Liver (tissue), 10 donors: ENCODE measurements at places on chromosomes 2 and 18.

DNA sequence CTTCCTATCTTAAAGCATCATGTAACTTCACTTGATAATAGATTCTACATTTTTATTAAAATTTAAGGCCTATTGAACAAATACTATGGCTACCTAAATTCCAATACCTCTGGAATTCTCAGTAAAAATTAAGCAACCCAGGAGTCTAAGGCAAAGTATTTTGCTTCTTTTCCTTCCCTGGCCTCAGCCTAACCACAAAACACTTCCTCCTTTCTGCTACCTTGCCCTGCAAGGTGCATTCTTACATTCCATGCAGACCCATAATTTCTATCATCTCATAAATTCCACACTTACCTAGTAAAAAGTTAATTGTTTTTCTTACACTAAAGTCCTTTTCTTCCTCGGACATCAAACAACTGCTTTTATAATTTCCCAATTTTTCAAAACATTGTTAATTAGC lies 3.7 kb downstream of the MBOAT2 start:
- no peak for DNase-seq

DNA sequence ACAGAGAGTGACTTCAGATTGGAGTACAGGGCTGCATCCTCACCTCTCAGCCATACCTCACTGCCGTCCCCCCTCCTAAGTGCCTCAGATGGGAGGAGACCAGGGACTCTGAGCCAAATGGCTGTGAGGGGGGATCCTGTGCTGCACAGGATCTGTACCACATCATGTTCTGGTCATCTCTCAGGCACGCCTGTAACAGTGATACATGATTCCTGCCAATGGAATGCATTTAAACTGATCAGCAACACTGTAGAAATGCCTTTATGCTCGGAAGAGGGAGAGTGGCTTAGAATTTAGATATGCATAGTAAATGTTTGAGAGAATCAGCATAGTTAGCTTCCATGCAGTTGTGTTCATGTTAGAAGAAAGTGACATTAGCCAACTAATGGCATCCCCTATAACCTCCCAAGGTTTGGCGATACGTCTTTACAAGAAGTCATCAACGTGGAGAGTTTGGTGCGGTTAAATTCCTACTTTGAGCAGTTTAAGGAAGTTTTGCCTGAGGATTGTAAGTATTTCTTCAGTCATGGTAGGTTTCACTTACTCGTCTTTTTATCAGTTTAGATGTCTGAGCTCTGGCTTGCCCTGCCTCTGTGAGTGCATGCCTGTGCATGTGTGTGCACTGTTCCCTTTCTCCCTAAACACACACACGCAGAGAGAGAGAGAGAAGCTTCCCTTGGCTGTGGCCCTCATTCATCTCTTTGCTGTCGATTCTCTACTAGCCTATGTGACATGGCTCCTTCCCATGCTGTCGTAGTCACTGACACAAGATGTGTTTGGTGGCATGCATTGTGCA lies 40.0 kb downstream of the COA5 start:
- no peak for DNase-seq

GRCh38 chr2:6730649-6731532 lies 134.8 kb downstream of the CMPK2 start:
- no peak for DNase-seq

GRCh38 chr2:27370816-27371620 lies 602 bp downstream of the SNX17 start:
- DNase-seq = peak; percentile 53

DNA sequence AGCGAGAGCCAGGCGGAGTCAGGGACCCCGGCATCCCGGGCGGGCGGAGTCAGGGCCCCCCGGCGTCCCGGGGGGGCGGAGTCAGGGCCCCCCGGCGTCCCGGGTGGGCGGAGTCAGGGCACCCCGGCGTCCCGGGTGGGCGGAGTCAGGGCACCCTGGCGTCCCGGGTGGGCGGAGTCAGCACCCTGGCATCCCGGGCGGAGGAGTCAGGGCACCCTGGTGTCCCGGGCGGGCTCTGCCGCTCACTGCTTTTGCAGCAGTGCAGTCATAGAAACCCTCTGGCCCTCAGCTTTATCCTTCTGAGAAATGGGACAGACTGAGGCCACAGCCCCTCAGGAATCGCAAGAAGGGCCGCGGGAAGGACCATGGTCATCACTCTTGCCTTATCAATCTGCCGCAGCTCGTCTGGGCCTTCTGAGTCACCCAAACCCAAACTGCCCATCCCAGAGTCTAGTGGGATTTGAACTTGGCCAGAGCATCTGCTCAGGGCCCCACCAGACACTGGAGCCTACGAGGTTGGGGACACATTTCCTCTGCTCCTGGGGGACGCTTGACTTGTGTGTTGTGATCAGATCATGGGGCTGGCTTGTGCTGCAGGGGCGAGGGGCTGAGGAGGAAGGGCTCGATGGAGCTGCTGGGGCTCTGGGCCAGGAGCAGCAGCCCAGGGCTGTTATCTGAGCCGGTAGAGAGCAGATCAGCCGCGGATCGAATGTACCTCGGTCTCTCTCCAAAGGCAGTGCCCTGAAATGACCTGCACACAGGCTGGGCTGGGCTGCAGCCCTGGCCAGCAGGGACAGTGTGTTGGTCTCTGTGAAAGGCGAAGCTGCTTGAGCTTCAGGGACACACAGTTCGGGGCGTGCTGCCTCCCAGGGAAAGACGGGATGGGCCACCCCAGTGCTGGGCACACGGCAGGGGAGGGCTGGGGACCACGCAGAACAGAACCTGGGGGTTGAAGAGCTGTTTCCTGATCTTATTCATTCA lies 290.1 kb upstream of the HDAC4 start:
- DNase-seq = peak; percentile 29

DNA sequence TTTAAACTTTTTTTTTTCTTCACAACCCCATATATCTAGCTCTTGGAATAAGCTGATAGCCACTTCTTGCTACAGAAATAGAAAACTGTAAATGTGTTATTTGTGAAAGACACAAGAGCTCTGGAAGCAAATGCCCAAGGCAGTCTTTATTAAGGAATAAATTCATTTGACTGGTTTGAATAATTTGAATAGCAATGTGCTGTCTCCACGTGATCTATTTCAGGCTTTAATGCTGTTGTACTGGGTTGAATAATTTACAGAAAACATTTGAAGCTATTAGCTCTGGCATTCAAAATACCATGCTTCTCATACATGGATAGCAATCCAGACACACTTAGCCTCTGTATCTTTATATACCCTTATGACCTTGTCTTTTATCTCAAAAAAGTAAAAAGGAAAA lies 366.7 kb upstream of the KCNJ3 start:
- DNase-seq = no peak

DNA sequence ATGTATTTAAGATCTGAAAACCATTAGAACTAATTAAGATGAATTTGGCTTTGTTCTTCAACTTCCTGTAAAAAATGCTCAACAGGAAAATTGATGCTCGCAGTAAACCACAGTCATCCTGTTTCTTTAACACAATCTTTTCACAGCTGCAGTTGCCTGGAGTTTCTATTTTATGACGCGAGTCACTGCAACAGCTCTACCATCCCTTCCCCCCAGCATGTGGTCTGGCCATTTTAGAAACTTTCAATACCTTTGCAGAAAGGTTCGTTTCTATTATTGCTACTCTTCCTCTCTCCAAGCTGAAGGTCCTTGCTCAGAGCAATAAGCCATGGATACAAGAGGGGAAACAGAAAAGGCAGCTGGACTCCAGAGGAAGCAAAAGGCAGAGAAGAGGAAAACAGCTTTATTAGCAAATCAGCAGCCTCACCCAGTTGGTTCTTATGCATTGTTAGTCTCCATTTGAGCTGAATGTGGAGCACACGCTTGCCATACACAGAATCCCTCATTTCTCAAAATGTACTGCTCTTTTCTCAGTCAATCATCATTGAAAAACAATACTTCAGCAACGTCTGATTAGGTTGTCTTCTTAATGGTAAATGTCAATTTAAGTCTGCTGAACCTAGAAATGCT lies 3.9 kb downstream of the WIPF1 start:
- no peak for DNase-seq

DNA sequence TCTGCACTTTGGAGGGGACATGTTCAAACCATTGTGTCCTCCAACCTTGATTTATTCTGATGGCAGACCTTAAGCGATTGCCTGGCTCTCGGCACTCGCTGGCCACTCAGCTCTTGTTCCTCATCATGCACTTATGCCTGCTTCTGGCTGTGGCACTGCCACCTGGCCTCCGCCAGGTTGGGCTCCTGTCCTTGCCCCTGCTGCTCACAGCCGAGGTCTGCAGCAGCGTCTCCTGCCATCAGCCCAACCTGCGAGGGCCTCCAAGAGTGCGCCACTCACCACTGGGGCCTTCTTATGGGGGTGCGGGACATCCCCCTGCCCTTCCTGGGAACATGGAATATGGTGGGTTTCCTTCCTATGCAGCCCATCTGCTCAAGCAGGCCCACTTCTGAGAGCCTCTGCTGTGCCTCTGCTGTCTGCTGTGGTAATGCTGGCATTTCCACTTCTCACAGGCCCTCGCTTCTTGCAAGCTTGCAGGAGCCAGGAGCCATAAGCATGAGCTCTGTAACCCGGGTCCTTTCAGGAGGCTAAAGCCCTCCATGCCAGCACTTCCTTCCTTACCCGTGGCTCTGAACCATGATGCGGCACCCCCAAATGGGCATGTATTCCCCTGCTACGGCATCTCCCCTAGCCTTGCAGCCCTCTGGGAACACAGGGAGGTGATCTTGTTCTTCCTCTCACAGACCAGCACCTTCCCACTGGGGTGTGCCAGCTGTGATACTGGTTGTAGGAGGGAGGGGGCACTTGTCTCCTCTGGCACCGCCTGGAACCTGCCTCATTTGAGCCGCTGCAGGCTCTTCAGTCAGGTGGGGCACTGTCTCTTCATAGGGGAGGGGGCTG lies 58.6 kb upstream of the HS6ST1 start:
- DNase-seq = no peak
